Urinary bladder (tissue), 4 donors: ENCODE measurements at places on chromosomes 4 and X.

DNA sequence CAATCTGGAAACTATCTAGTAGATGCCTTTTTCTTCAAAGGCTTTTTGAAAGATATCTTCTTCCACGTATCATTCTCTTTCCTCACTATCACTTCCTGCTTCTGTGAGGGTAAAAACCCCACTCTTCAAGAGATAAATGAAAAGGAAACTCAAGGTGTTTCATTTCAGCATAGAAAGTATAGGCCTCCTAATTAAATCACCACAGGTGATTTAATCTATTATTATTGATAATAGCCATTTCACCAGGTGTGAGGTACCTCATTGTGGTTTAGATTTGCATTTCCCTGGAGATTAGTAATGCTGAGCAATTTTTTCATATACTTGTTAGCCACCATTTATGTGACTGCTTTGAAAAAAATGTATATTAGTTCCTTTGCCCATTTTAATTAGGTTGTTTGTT, 92.0 kb upstream of the EMCN start:
- no peak for DNase-seq

DNA sequence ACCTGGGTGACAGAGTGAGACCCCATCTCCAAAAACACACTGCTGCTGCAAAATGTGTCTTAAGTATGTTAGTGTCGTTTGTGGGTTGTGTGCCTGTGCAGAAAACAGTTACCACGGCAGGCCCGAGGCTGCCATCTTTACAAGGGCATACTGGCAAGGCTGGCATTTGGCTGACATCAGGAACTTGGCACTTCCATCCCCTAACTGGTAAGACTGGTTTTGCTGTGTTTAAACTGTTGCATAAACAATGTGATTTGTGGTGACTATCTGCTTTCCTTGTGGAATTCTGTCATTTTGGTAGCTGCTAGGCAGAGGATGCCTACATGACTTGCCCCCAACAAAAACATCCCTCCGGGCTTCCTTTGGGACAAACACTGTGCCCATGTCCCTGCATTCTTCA, 12.3 kb downstream of the LRP2BP start:
- DNase-seq, result peak; percentile 17

GRCh38 chrX:386768-387575, at the start of gene PPP2R3B:
Gene PPP2R3B (minus strand): TSS chrX:386907. CDS start chrX:386691, 216 bp downstream.
- DNase-seq, result peak; percentile 94

DNA sequence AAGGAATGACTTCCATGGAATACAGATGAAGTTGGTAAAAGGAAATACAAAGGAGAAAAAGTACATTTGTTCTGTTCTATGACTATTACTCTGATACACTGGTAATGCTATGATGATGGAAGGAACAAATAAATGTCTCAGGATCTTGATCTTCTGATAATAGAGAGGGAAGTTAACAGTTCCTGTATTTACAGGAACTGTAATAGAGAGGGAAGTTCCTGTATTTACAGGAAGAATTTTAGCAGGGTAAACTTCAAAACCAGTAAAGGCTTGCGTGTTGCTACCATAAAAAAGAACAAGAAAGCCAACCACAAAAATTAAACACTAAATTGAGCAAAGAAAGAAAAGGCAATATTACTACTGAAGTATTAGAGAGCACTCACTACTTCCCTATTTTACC, 91.7 kb upstream of the HPGD start:
- DNase-seq, result no peak

DNA sequence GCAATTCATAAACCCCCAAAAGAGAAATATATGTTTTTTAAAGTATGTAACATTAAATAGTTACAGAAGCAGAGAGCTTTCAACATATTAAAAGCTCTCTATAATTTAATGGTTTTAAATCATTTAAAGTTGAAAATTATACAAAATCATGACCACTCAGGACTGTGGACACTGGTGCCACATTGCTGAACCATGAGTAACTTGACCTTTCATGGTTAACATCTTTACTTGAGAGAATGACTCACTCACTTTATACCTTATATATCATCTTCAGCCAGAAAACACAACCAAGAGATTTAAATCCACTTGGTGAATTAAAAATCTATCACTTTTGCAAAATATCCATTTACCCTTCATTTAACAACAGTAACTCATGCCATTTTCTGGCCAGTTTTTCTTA, 584.3 kb upstream of the SMIM31 start:
- DNase-seq, result no peak

DNA sequence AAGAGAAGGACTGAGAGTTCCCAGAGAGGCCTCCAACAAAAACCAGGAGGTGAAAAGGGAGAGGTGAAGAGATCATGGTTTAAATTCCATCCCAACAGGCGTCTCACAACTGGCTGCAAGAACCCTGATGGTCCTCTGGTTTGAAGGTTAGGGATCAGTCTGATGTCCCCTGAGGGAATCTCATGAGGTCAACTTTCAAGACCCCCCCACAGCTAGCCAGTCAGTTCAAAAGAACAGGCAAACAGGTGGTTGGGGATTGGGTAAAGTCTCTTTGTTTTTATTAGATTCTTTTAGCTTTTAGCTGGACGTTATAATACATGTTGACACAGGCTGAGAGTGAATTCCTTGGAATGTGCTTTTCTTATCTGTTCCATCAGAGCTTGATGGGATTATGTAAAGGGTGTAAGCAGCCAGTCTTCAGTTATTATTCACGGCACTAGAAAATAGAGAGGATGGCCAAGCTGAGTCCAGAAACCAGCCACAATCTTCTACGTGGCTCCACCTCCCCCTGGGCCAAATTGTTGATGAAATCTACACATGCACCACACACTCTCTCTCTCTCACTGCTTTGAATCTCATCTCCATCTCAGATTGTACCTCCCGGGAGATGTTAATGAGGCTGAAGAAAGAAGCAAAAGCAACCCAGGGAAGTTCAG, 20.8 kb downstream of the ENPP6 start:
- DNase-seq, result peak; percentile 14

GRCh38 chr4:170776983-170777382, 687.2 kb upstream of the AADAT start:
- DNase-seq, result no peak

DNA sequence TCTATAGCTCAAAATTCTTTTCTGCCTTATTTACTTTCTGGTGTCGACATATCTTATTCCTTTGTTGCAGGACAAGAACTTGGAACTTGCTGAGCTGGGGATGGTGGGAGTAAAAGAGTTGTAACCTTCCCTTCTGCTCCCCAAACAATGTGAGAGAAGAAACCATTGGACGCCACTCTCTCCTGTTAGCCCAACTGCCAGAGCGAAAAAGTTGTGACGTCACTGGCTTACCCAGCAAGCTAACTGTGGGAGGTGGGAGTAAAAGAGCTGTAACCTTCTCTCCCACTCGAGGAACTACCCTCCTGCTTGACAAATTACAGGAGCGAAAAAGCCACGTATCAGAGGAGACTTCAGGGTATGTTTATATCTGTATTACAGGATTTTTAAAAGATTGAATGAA, 90.0 kb upstream of the PCDH10 start:
- no peak for DNase-seq

DNA sequence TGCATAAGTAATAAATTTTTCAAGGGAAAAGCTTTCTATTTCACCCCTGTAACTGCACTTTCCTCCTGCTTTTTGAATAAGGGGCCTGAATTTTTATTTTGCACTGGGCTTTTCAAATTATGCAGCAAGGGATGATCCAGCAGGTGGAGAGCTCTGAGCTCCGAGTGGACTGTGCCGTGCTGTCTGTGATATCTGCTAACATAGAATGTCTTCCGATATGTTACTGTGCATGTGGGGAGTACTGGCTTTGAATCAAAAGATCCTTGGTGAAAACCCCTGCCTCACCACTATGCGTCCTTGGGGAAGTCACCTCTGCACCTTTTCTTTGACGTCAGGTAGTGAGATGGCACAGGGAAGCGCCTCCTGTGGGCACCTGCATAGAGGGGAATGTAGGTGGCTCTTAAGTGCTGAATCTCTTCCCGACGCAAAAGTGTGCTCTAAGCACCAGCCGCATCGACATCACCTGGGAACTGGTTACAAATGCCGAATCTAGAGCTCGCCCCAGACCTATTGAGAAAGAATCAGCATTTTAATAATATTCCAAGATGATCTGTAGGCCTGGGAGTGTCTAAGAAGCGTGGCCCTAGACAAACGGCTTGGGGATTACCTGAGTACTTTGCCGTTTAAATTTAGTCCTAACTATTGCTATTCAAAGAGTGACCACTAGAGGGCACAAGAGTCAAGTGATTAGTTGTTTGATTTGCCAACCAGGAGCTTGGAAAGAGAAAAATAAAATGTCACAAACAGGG, 19.2 kb upstream of the WFS1 start:
- DNase-seq, result peak; percentile 46

- DNase-seq, result no peak
Observed at GRCh38 chr4:95540227-95540626, 8.5 kb downstream of the UNC5C start.

- no peak for DNase-seq
Observed at GRCh38 chr4:77950203-77950602, 87.6 kb downstream of the MRPL1 start.

- no peak for DNase-seq
Observed at GRCh38 chr4:41120297-41121217, 93.8 kb downstream of the APBB2 start.

DNA sequence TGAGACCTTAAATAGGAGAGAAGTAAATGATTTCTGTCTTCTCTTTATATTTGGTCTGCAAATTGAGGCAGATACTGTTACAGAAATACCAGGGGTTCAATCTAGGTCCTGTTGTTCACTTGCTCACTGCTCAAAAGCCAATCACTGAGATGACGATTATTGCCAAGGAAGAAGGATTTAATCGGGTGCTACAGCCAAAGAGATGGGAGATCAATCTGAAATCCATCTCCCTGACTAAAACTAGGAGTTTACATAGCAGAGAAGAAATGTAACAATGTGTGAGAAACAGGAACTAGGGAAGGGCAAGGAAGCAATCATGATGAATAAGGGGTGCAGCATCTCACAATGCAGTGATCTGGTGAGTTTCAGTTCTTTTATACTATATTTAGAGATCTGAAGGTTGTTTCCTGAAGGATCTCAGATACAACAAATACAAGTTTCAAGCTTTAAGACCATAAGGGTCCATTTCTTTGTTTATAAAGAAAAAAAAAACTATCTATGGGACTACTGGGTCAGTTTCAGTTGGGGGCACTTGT, 117.9 kb upstream of the FAM9B start:
- DNase-seq, result no peak

GRCh38 chr4:103008875-103009729, 10.4 kb downstream of the SLC9B1 start:
- DNase-seq, result peak; percentile 39

- DNase-seq, result no peak
Observed at GRCh38 chrX:1700757-1701156, 85.9 kb downstream of the ASMT start.

GRCh38 chr4:74066232-74066631, 27.7 kb upstream of the CXCL3 start:
- no peak for DNase-seq

- DNase-seq, result no peak
Observed at GRCh38 chrX:81261576-81261975, 59.7 kb downstream of the SH3BGRL start.

- DNase-seq, result no peak
Observed at GRCh38 chr4:26589705-26590104, 5.8 kb downstream of the TBC1D19 start.

GRCh38 chr4:4803216-4803911, 56.1 kb upstream of the MSX1 start:
- DNase-seq, result no peak

- no peak for DNase-seq
Observed at GRCh38 chr4:31328932-31329331, 608.8 kb downstream of the PCDH7 start.

- no peak for DNase-seq
Observed at GRCh38 chr4:3498407-3498806, 33.8 kb downstream of the LRPAP1 start.

- no peak for DNase-seq
Observed at GRCh38 chr4:159038536-159038935, 64.3 kb upstream of the RAPGEF2 start.

DNA sequence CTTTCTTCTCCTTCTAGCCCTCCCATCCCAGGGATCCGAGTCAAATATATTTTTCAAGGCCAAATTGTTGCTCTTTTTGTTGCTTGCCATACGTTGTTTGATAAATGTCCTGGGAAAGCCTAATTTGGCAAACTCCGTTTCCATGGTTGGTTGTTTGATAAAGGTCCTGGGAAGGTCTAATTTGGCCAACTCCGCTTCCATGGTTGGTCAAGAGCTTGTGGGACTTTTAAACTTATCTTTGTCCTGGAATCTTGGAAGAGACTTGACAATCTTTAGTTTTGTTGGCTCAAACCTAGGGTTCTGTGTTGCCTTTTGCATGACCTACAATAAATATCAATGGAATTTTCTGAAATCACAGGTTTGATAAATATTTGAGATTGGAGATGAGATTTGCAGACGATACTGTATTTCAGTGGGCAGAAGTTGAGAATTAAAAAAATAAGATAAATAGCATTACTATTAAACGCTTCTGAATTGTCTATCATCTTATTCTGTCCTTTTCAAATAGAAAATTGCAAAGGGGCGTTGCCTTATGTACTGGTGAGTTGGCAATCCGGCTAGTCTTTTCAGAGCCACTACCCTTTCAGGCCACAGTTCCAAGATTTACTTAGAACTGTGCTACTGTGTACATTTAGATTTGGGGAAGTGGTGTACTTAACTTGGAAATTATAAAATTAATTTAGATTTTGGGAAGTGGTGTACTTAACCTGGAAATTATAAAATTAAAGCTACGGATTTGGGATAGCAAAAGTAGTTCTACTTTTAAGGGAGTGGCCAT, 804 bp downstream of the OSTC start:
- no peak for DNase-seq

DNA sequence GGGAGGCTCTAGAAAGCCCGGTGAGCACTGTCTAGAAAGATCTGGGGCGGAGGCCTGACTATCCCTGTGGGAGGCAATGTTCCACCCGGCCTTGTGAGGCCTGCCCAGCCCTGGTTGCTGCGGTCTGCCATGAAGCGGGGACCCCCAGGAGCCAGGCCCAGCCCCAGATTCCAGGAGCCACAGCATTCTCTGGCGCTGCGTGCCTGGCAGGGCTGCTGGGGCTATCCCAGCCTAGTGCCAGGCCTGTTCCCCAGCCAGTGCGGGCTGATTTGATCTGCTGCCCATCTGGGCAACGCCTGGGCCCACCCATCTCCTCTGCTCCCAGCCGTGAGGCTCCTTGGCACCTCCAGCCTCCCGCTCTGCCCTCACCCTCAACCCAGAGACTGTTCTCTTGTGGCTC, 19.6 kb downstream of the ATP2B3 start:
- no peak for DNase-seq
